ENCODE measurements at places on chromosomes 2 and 18.

GRCh38 chr2:8009010-8009597, 672.8 kb upstream of the ID2 start:
- peak; percentile 29 for DNase-seq

DNA sequence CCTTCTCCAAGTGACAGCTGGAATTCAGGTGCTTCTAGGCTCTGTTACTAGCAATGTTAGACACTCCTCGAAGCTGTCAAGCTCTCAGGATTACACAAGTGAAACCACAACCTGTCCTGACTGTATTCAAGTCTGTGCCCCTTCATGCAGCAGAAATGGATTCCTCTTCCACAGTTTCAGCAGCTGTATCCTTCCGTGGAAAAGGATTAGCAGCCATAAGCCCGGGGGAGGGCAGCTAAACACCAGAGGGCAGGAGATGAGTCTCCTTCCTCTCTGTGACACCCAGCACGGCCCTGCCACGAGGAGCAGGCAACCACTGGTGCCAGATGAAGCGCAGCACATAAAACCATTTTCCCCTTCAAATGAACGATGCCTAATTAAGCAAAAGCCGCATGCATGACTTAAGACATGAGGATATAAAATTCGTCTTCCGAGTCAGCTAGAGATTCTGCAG, 1.2 kb downstream of the ST3GAL5 start:
- DNase-seq, result peak; percentile 35

DNA sequence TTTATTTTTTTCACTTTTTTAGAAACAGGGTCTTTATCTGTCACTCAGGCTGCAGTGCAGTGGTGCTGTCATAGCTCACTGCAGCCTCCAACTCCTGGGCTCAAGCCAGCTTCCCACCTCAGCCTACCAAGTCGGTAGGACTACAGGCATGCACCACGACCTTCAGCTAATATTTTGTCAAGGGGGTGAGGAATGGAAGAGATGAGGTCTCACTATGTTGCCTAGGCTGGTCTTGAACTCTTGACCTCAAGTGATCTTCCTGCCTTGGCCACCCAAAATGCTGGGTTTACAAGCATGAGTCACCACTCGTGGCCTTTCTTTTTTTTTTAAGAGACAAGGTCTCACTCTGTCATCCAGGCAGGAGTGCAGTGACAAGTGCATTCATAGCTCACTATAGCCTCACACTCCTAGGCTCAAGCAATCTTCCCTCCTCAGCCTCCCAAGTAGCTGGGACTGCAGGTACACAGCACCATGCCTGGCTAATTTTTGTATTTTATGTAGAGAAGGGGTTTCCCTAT, 13.4 kb downstream of the PPP1R7 start:
- DNase-seq, result no peak

DNA sequence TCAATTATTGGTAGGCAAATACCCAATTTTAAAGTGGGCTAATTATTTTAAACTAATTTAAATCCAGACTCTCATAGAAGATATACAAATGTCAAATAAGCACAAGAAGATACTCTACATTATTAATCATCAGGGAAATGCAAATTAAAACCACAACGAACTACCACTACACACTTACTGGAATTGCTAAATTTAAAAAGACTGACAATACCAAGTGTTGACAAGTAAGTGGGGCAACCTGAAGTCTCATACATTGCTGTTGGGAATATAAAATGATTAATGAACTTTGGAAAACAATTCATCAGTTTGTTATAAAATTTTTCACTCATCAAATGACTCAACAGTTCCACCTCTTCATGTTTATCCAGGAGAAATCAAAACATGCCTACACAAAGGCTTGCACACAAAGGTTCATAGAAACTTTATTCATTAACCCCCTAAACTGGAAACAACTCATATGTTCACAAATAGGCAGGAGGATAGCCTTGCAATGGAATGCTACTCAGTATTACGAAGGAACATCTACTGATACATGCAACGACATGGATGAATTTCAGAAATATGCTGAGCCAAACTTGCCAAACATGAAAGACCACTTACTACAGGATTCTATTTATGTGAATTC, 120.8 kb downstream of the MCFD2 start:
- DNase-seq, result no peak

DNA sequence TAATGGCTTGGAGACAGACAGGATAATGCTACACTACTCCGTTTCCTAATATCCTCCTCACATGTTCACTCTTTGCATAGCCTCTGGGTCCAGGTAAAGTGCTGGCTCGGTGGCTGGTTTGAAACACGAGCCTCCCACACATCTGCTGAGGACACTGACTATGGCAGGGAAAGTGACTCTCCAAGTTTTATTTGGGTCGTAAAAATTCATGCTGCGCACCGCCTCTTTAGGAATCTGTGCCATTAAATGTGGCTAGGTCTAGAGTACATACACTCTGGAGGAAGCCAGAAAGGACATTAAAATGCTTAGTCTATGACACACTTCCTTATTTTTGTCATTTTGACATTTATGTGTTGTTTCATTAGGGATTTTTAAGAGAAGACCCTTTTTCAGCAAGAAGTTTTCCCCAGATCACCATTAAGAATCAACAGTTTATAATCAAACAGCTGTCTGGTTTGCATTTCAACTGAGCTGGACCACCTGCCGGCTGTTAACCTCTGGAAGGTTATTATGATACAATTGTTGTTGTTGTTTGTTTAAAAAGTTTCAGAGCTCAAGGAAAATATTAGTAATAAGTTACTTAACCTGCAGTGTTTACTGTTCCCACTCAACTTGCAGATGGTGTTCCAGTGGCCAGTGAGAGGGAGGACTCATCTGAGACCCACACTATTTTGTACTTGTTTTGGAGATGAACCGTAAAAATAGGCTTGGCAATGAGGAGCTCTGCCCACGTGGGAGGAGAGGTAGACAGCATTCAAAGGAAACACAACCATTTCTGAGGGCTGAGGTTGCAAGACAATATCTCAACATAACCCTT, 443.3 kb upstream of the MEIS1 start:
- DNase-seq, result no peak

DNA sequence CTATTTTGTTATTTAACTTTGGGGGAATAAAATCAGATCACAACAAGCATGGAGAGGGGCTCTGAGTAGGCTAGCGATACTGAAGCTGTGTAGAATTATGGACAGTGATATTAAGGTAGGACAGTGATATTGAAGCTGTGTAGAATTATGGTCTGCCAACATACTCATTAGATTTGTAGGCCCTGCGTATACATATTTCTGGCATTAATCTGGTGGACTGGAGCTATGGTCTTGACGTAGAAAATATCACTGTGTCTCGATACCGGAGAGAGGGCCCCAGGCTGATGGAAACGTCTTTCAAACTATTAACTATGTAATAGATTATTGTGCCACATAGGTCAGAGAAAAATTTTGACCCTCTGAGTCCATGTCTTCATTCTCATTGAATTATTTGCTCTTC, 511.4 kb downstream of the ADCYAP1 start:
- DNase-seq, result no peak

- no peak for DNase-seq
These were observed 78.9 kb downstream of the TRIM43 start for GRCh38 chr2:95670686-95671085.

DNA sequence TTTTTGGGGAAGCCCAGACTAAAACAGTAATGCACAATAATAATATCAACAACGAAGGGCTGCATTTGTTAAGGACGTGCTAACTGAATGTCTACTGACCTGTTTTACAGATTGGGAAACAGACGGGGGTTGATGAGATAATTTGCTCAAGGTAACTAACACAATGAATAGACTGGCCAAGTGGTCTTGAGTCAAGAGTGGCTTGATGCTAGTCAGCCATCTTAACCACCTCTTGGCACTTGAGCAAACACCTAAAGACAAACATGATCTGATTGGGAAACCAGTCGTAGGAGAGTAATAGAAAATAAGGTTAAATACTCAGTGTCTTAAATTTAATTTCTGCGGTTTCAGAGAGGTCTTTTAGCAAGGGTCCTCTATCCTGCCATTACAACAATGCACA, 14.2 kb downstream of the RHBDD1 start:
- DNase-seq, result no peak

- no peak for DNase-seq
These were observed 143.6 kb downstream of the MBD2 start for GRCh38 chr18:54080858-54081257.

- no peak for DNase-seq
These were observed 71.8 kb downstream of the TNS1 start for GRCh38 chr2:217930761-217931563.

DNA sequence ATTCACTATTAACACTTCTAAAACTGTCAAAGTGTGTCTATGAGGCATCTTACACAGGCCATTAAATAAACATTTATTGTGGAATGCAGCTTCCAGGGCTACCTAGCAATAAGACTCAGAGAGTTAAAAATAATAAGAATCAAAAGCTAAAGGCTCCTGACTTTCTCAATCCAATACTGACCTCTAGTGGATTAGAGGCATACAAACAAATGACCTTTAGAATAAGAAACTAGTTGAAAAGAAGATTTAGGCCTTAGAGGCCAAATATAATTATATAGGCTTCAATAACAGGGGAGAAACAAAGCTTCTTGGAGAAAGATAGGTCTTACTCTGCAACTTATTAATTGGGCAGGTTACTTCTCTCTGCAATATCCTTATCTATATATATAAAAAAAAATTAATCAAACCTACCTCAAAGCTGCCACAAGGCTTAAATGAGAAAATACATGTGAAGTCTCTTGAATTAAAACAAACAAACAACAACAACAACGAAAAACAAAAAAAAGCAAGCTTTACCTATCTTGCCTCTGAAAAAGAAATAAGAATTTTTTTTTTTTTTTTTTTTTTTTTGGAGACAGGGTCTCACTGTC, 246.1 kb downstream of the EXOC6B start:
- peak; percentile 29 for DNase-seq

DNA sequence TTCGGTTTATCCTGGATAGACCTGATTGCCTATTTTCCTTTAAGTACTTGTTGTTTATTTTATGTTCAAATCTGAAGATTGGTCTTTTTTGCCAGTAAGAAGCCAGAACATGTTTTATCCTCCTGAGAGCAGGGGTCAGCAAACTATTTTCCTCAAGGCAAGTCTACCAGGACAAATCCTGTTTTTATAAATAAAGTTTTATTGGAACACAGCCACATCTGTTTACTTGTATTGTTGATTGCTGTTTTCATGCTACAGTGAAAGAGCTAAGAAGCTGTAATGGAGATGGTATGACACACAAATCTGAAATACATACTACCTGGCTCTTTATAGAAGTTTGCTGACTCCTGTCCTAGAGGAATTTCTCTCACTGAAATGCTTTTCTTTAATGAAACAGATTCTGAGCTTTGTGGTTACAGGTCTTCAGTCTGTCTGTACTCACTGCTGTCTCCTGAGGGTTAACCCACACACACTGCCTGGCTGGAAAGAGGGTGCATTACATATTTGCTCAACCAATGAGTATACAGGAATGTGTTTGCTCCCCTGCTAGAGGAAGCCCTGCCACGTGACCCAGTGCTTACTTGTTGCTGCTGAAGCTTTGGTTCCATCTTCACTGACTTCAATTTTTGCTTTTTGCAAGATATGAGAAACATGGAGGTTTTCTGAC, 22.6 kb downstream of the MRPL44 start:
- no peak for DNase-seq

DNA sequence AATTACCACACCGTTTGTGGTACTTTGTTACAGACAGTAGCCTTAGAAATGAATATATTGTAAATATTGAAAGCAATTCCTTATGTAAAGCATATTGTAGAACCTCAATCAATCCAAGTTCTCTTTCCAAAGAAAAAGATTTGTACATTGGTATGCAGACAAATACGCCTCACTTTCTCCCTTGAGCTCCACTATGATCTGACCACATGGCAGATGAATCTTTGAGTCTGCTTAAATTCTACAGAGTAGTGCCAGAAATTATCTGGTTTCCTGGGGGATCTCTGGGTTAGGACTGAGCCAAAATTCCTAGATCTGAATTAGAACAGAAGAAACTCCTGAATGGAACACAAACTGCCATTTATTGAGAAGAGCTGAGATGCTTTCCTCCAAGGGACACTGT, 99.0 kb downstream of the CPO start:
- no peak for DNase-seq

DNA sequence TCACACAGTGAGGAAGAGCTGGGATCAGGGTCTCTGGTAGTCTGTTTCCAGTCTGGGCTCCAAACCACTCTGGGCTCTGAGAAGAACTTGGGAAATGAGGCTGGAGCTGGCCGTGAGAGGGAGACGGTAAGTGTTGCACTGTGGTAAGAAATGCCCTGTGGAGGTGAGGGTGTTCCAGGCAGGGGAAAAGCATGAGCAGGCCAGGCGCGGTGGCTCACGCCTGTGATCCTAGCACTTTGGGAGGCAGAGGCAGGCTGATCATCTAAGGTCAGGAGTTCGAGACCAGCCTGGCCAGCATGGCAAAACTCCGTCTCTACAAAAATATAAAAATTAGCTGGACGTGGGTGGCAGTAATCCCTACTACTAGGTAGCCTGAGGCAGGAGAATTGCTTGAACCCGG, 14.3 kb upstream of the DES start:
- no peak for DNase-seq

- DNase-seq, result no peak
These were observed at the start of gene SERPINB13 for GRCh38 chr18:63586966-63587365. TSS of gene SERPINB13 (plus strand) at chr18:63587343. CDS start at chr18:63588668, 1,325 bp downstream.

- DNase-seq, result peak; percentile 86
These were observed 337.3 kb downstream of the OSR1 start for GRCh38 chr2:19021100-19021476.

DNA sequence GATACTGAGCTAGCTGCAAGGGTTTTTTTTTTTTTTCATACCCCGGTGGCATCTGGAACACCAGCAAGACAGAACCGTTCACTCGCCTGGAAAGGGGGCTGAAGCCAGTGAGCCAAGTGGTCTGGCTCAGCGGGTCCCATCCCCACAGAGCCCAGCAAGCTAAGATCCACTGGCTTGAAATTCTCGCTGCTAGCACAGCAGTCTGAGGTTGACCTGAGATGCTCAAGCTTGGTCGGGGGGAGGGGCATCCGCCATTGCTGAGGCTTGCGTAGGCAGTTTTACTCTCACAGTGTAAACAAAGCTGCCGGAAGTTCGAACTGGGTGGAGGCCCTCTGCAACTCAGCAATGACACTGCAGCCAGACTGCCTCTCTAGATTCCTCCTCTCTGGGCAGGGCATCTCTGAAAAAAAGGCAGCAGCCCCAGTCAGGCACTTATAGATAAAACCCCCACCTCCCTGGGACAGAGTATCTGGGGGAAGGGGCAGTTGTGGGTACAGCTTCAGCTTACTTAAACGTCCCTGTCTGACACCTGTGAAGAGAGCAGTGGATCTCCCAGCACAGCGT, 5.1 kb upstream of the MIB1 start:
- DNase-seq, result no peak

DNA sequence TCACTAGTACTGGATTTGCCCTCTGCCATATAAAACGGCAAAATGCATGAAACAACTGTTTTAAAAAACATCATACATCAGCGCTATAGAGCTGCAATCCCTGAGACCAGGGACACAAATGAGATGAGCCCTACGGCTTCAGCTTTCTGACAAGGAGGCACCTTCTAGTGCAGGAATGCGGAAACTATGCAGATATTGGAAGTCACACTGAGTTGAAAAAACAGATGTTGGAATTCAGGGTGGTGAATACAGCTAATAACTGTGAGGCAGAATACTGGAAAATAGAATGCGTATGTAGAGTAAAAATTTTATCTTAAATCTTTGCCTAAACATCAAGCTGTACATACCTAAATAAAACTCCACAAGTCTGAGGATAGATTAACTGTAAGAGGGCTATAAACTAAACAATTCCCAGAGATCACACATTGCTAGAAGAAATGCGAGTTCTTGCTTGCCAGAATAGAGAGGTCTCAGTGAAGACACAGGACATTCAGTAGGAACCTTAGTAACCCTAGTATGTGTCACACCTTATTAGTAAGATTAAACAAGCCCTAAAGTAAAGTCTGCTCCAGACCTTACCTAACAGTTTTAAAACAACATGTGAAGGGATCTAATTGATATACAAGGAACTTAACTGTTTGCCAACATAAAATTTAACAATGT, 541.4 kb upstream of the DDX18 start:
- DNase-seq, result no peak

Measured in AG08395 (cell line).